Central memory CD8-positive, alpha-beta T cell (primary cell): ENCODE measurements at places on chromosomes 12 and 14.
A peak's percentile ranks its signal among the peaks of the same experiment; 100 is the strongest.

DNA sequence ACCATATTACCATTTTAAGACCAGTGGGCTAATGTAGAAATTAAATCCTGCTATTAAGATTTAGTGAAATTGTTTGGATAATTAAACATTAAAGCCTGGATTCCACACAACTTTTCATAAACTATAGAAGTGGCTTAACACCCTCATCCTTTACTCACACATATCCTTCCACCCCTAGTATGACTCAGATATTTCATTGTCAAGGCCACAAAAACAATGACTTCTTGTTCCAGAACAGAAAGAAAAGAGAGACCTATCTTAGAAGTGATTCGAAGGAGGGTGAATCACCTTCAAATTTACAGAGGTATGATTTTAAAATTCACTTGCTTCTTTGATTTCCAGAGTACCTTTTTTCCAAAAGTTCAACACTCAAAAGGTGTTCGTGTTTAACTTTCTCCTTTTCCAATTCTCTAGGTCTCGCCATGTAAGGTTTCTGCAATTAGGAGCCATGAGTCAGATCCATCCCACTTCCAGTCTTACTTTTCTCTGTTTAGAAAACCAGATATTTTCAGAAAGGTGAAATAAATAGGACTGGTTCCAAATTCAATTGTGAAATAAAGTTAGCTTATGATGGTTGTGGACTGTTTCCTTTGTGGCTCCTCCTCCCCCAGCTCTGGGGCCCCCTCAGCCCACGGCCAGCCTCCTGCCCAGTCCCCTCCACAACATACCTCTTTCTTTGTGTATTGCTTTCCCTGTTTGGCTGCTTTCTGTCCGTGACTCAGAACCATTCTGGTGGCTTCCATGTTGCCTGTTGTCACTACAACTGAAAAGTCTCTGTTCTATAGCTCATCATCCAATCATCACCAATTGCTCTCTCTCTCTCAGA, 24.6 kb upstream of the MGP start:
- H3K4me1 ChIP-seq = peaks cover 8% of the 10 kb centered on the region
- no peak for DNase-seq
- peak overlapping the region; percentile 20 for H3K27ac ChIP-seq

DNA sequence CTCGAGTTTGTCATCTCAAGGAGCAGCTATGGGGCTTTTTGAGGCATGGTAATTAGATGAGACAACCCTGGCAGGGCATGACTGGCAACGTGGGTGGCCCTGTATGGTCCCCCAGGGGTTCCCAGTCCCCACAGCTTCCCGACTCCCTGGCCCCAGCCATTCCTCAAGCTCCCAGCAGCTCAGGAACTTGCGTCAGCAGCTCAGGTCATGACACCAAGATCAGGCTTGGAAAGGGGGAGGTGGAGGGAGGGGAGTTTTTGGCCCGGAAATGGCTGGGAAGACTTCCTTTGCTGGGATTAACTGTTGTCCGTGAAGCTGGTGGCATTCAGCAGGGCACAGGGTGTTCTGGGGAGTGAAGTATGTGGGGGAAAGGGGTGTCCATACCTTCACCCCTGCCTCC, 10.4 kb upstream of the NRIP2 start:
- no peak overlapping the region for H3K27ac ChIP-seq
- peaks cover 12% of the 10 kb centered on the region for H3K36me3 ChIP-seq
- H3K4me3 ChIP-seq = no peak overlapping the region
- peaks cover 5% of the 10 kb centered on the region for H3K4me1 ChIP-seq
- H3K27me3 ChIP-seq = no peaks in the 10 kb centered on the region

GRCh38 chr14:99724939-99725773, 41.1 kb downstream of the CYP46A1 start:
- no peaks in the 10 kb centered on the region for H3K4me1 ChIP-seq
- no peaks in the 10 kb centered on the region for H3K36me3 ChIP-seq
- H3K27me3 ChIP-seq = peaks cover 51% of the 10 kb centered on the region
- no peak overlapping the region for H3K27ac ChIP-seq
- H3K4me3 ChIP-seq = no peak overlapping the region
- DNase-seq = no peak

- H3K4me3 ChIP-seq = no peak overlapping the region
- H3K36me3 ChIP-seq = no peaks in the 10 kb centered on the region
- DNase-seq = no peak
Observed at GRCh38 chr14:83827383-83827782, 1702.6 kb upstream of the FLRT2 start.

DNA sequence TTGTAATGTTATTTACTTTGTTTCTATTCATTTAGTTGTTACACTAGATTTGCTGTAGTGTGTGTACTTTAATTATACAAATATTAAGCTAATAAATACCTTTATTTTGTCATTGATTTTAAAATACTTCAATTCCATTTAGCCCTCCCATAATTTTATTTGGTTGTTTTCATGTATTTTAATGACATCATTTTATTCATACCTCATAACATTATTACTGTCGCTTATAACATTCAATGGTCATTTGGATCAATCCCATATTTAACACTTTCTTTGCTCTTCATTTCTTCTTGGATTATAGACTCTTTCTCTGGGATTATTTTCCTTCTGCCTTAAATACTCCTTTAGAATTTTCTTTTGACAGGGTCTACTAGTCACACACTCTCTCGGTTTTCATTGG, 86.6 kb upstream of the CAND1 start:
- peaks cover 60% of the 10 kb centered on the region for H3K27me3 ChIP-seq
- no peak for DNase-seq
- H3K4me3 ChIP-seq = no peak overlapping the region
- peaks cover 2% of the 10 kb centered on the region for H3K36me3 ChIP-seq
- H3K4me1 ChIP-seq = no peaks in the 10 kb centered on the region

GRCh38 chr14:92456215-92457015, 57.2 kb upstream of the RIN3 start:
- peaks cover 3% of the 10 kb centered on the region for H3K36me3 ChIP-seq
- no peak overlapping the region for H3K27ac ChIP-seq
- H3K27me3 ChIP-seq = no peaks in the 10 kb centered on the region
- no peak overlapping the region for H3K4me3 ChIP-seq
- no peak for DNase-seq

DNA sequence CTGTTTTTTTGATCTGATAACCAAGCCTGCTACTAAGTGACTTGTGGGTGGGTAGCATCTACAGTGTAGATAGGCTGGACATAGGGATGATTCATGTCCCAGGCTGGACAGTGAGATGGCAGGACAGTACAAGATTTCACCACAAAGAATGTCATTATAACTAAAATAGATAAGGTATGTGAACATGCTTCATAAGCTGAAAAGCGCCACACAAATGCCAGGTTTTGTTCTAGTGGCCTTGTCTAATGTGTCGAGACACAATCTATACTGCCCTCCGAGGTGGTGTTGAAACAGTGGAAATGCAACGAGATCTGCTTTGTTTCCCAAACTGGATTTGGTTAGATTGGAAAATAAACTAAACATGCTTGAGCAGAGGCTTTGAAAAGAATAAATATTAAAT, 4.4 kb downstream of the LGALS3 start:
- H3K4me3 ChIP-seq = no peak overlapping the region
- DNase-seq = no peak
- H3K27ac ChIP-seq = no peak overlapping the region
- peaks cover 5% of the 10 kb centered on the region for H3K36me3 ChIP-seq
- no peaks in the 10 kb centered on the region for H3K4me1 ChIP-seq

DNA sequence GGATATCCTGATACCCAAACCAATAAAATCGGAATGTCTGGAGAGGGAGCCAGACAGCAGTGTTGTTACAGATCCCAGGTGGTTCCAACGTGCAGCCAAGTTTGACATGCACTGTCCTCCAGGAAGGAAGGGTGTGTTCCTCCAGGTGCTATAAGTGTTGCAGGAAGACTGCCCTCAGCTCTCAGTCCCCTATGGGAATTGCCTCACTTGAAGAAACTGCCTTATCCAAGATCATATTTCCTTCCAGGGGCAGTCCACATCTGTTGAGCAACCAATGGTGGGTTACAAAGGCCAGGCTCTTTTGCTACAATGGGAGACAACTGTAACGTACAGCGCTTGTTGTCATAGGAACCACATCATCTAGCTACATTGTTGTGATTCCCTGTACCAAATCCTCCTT, 13.3 kb upstream of the FBXW8 start:
- peaks cover 54% of the 10 kb centered on the region for H3K27me3 ChIP-seq
- no peak overlapping the region for H3K4me3 ChIP-seq
- no peaks in the 10 kb centered on the region for H3K36me3 ChIP-seq
- H3K27ac ChIP-seq = no peak overlapping the region
- DNase-seq = no peak

GRCh38 chr14:56170877-56171422, 52.7 kb downstream of the PELI2 start:
- H3K27ac ChIP-seq = no peak overlapping the region
- H3K36me3 ChIP-seq = peaks cover 3% of the 10 kb centered on the region
- no peak for DNase-seq
- peaks cover 41% of the 10 kb centered on the region for H3K4me1 ChIP-seq
- H3K27me3 ChIP-seq = no peaks in the 10 kb centered on the region

GRCh38 chr12:45674181-45674977, 55.1 kb upstream of the ARID2 start:
- no peaks in the 10 kb centered on the region for H3K36me3 ChIP-seq
- H3K4me3 ChIP-seq = no peak overlapping the region
- H3K27me3 ChIP-seq = no peaks in the 10 kb centered on the region
- peaks cover 9% of the 10 kb centered on the region for H3K4me1 ChIP-seq
- H3K27ac ChIP-seq = no peak overlapping the region

DNA sequence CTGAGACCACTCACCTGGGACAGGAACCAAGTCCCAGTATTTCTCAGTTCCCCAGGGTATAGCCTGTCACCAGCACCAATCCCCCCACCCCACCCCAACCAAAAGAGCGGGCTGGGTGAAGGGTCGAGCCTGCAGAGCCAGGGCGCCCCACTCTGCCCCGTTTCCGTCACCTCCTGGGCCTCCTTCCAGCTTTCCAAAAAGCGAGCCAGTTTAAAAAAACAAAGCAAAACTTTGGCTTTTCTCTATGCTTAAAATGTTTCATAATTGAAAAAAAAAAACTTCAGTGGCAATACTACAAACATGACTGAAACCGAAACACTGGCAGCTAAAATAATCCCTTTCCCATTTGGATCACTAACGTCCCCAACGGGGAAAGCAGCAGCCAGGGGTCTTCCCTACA, 7.5 kb downstream of the CAMKK2 start:
- DNase-seq = no peak
- H3K4me1 ChIP-seq = peaks cover 6% of the 10 kb centered on the region
- no peaks in the 10 kb centered on the region for H3K27me3 ChIP-seq
- H3K27ac ChIP-seq = no peak overlapping the region
- H3K4me3 ChIP-seq = no peak overlapping the region
- peaks cover 5% of the 10 kb centered on the region for H3K36me3 ChIP-seq

DNA sequence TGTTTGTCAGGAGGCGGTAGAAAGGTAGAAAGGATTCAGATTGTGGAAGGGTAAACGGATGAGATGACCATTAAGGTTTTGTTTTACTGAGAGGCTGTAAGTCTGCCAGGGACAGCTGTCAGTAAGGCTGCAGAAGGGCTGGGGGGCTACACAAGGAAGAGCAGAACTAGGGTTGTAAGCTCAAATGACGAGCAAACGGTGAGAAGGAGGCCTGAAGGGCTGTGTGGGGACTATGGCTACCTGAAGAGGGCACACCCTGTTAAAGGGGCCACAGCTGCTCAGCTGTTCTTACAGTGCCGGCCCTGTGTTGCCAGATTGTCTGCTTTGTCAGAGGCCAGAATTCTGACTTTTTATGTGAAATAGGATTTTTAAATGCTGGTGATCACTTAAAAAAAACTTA, 19.1 kb downstream of the VASH1 start:
- peaks cover 12% of the 10 kb centered on the region for H3K4me1 ChIP-seq
- H3K36me3 ChIP-seq = peaks cover 3% of the 10 kb centered on the region
- H3K27ac ChIP-seq = peak overlapping the region; percentile 11
- H3K4me3 ChIP-seq = no peak overlapping the region

DNA sequence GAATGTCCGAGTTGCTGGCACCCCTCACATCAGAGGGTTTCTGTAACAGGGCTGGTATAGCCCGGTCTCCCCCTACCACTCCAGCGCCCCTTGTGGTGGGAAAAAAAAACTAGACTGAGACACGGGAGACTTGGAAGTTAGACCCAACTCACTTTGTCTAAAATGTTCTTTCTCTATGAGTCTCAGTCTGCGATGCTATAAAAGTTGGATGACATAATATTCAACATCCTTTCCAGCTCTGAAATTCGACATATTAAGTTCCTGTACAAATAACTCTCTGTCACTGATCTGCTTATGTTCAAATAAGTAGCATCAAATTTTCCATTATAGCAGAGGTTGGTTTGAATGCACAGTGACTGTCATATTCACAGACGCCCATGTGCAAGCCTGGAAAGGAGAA, 25.7 kb upstream of the TC2N start:
- no peak for DNase-seq
- no peak overlapping the region for H3K4me3 ChIP-seq
- H3K4me1 ChIP-seq = peaks cover 63% of the 10 kb centered on the region
- peaks cover 3% of the 10 kb centered on the region for H3K36me3 ChIP-seq

DNA sequence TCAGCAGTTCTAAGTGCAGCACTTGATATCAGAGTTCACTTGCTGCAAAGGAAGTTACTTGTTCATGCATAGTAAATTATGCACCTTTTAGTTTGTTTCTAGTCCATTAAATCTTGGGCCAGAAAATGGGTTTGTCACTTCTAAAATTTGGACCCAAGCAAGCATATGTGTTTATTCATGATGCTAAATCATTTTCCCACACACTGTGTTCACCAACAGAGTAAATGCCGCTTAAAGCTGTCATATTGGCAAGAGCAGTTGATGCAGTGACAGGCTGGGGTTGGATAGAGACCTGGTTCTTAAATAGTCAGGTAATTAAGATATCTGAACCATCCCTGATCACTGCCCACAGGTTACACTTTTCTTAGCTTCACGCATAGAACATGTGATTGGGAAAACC, 409.7 kb downstream of the EGLN3 start:
- DNase-seq = no peak
- no peaks in the 10 kb centered on the region for H3K4me1 ChIP-seq
- H3K4me3 ChIP-seq = no peak overlapping the region
- H3K27me3 ChIP-seq = no peaks in the 10 kb centered on the region
- no peaks in the 10 kb centered on the region for H3K36me3 ChIP-seq
- no peak overlapping the region for H3K27ac ChIP-seq

GRCh38 chr12:124527861-124528561, 39.4 kb downstream of the NCOR2 start:
- H3K36me3 ChIP-seq = peaks cover 3% of the 10 kb centered on the region
- no peaks in the 10 kb centered on the region for H3K27me3 ChIP-seq
- no peak overlapping the region for H3K27ac ChIP-seq
- peaks cover 30% of the 10 kb centered on the region for H3K4me1 ChIP-seq

DNA sequence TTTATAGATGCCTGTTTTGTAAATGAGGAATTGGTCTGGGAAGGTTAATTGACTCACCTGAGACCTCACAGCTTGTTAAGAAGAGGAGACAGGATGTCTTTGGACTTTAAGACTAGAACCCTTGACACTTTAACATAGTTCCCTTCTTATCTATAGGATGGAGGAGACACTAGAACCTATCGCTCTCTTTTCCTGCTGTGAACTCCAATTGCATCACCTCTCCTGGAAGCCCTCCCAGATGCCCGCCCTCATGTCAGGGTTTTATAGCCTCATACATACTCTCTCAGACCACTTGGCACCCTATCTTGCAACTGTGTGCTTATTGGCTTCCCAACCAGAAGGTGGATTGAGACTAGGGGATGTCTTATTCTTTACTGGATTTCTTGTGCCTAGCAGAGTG, 2.5 kb upstream of the CTDSP2 start:
- DNase-seq = no peak
- H3K27me3 ChIP-seq = peaks cover 19% of the 10 kb centered on the region
- peaks cover 36% of the 10 kb centered on the region for H3K4me1 ChIP-seq

- DNase-seq = no peak
- peaks cover 26% of the 10 kb centered on the region for H3K4me1 ChIP-seq
- H3K36me3 ChIP-seq = peaks cover 10% of the 10 kb centered on the region
- no peak overlapping the region for H3K4me3 ChIP-seq
Observed at GRCh38 chr14:89702876-89703200, 251.7 kb downstream of the EFCAB11 start.
